Esophagus squamous epithelium (tissue), 5 donors: ENCODE measurements at places on chromosomes 1 and 21. TPM values are rescaled to one million over a fixed set of nuclear protein-coding genes. Genes with fewer than 3 reads are reported as not detected.

- no peaks in the 10 kb centered on the region for H3K4me1 ChIP-seq
- DNase-seq, result no peak
- no peaks in the 10 kb centered on the region for H3K27me3 ChIP-seq
Observed at GRCh38 chr1:87712261-87713010, 383.8 kb downstream of the LMO4 start.

DNA sequence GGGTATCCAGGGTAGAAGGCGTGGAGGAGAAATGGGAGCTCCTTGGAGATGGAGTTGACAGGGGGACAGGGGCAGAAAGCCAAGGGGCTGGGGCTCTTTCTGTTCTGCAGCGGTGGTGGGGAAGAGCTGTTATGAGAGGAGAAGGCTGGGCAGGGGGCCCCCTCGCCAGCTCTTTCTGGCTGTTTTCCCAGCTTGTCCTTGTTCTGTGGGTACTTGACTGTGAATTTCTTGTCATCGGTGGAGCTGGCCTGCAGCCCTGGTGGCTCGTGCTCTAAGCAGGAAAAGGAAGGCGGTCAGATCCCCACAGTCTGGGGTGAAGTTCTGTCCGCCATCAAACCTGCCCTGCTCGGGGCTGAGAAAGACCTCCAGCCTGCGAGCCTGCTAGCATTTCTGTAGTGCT, 7.6 kb downstream of the ZNF683 start:
- no peak overlapping the region for H3K27ac ChIP-seq
- H3K4me1 ChIP-seq, result peaks cover 11% of the 10 kb centered on the region
- H3K4me3 ChIP-seq, result no peak overlapping the region

GRCh38 chr1:17276568-17276967, 27.7 kb downstream of the PADI3 start:
- H3K27me3 ChIP-seq, result no peaks in the 10 kb centered on the region
- no peaks in the 10 kb centered on the region for H3K36me3 ChIP-seq
- no peak overlapping the region for H3K27ac ChIP-seq

GRCh38 chr1:45785583-45785982, 17.8 kb upstream of the MAST2 start:
- no peaks in the 10 kb centered on the region for H3K4me1 ChIP-seq
- no peak for DNase-seq
- H3K36me3 ChIP-seq, result no peaks in the 10 kb centered on the region
- H3K27ac ChIP-seq, result no peak overlapping the region

- peaks cover 27% of the 10 kb centered on the region for H3K4me1 ChIP-seq
- DNase-seq, result no peak
- H3K4me3 ChIP-seq, result peak overlapping the region; percentile 83
- peak overlapping the region; percentile 100 for H3K27ac ChIP-seq
- H3K27me3 ChIP-seq, result no peaks in the 10 kb centered on the region
Observed at GRCh38 chr1:8419172-8419571, 101.3 kb downstream of the SLC45A1 start.

DNA sequence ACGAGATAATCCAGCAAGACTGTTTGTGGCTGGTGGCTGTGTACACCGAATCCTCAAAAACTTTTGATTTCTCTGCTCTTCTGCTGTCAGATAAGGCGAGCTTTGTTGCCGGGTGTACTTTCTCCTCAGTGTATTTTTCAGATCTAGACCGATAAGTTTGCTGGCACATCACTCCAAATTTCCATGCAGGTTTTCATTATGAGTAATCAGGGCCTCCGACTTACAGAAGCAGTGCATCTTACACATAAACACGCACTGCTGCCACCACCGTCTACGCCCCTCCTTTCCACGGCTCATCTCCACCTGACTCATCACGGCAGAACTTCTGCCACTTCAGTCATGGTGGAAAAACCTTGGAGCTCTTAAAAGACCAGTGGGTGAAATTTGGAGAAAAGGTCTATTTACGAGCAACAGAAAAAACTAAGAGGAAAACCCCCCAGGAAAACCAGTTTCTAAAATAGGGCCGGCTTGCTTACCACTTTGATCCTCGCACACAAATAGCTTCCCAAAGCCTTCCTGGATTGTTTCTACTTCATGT, 7.7 kb downstream of the ZBTB21 start:
- H3K36me3 ChIP-seq, result no peaks in the 10 kb centered on the region
- H3K27me3 ChIP-seq, result no peaks in the 10 kb centered on the region
- H3K27ac ChIP-seq, result peak overlapping the region; percentile 18
- H3K4me1 ChIP-seq, result peaks cover 30% of the 10 kb centered on the region
- DNase-seq, result no peak

DNA sequence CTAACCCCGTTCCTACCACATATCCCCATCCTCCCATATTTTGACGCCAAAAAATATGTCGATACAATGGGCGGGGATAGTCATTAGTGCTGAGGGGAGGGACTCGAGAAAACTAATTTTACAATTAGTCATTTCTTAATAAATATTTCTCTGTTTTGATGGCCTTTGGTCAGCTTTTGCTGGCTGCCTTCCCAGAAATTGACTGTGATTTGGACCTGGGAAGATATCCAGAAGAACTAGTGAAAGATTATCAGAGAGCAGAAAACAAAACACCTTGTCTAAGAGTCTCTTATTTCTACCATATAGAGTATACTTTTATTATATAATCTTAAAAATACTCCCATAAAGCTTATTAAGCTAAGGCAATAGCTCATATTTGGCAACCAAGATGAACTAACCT, 247.6 kb downstream of the MRPL39 start:
- no peak overlapping the region for H3K27ac ChIP-seq
- no peaks in the 10 kb centered on the region for H3K4me1 ChIP-seq
- H3K36me3 ChIP-seq, result no peaks in the 10 kb centered on the region
- DNase-seq, result no peak
- H3K4me3 ChIP-seq, result no peak overlapping the region

DNA sequence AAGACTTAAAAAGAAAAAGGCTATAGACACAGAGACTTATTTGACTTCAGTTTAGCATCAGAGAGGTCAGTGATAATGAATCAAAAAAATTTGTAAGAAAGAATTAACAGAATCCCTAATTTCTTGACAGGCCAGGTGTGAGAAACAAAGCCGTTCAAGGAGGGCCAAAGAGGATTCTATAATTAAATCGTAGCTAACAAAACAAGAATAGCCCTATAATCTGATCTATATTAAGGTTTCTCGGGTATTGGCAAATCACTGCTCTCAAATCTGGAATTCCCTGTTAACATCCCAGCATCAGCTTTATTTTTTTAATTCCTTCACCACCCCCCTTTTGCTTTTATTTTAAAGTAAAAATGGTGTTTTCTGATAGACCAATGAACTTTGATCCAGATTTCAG, 60.3 kb downstream of the PUM1 start:
- peaks cover 3% of the 10 kb centered on the region for H3K4me1 ChIP-seq
- no peak overlapping the region for H3K4me3 ChIP-seq
- no peak overlapping the region for H3K27ac ChIP-seq
- H3K36me3 ChIP-seq, result peaks cover 65% of the 10 kb centered on the region

DNA sequence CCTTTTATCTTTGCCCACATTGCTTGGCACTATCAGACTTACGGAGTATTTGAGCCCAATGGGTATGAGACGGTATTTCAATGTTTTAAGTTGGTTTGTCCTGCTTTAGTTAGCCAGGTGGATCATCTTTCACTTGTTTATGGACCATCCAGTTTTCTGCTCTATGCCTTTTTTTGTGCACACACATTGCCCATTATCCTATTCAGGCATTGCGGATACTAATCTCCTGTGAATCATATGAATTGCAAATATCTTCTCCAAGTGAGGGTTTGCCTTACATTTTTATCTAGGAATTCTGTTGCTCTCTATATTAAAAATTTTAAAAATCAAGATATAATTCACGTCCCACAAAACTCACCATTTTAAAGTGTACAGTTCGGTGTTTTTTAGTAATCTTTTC, 14.0 kb downstream of the CYYR1 start:
- H3K36me3 ChIP-seq, result no peaks in the 10 kb centered on the region
- no peak overlapping the region for H3K27ac ChIP-seq
- no peak overlapping the region for H3K4me3 ChIP-seq
- DNase-seq, result no peak
- H3K4me1 ChIP-seq, result no peaks in the 10 kb centered on the region

GRCh38 chr1:244180256-244180655, 129.2 kb downstream of the ZBTB18 start:
- no peaks in the 10 kb centered on the region for H3K27me3 ChIP-seq
- no peaks in the 10 kb centered on the region for H3K4me1 ChIP-seq
- H3K36me3 ChIP-seq, result no peaks in the 10 kb centered on the region
- DNase-seq, result no peak
- no peak overlapping the region for H3K4me3 ChIP-seq

- H3K27ac ChIP-seq, result peak overlapping the region; percentile 74
- H3K4me3 ChIP-seq, result no peak overlapping the region
- no peaks in the 10 kb centered on the region for H3K36me3 ChIP-seq
- peaks cover 41% of the 10 kb centered on the region for H3K4me1 ChIP-seq
- DNase-seq, result no peak
Observed at GRCh38 chr21:41411449-41412089, 14.5 kb upstream of the MX1 start.

DNA sequence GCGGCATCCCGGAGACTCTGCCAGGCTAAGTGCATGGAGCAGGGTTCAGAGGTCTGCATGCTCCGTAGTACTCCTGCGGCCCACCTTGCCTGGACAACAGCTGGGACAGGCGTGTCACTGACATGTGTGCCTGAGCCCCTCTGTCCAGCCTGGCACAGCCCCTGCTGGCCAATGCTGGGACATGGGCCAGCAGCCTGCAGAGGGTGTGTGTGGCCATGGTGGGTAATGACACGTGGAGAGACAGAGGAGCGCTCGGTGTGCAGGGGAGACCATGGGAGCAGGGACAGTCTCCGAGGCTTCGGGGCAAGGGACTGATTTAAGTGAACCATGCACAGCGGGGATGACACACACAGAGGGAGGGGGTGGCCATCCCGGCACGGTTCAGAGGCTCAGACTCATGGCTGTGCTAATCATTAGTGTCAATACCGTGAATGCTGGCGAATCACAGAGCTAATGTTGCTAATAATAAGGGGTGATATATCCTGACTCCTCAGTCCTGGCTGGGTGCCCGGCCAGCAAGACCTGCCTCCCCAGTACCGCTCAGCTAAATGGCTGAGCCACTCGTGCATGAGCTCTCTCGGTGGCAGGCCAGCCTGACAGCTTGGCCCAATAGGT, 41.5 kb downstream of the IGSF21 start:
- H3K4me3 ChIP-seq, result no peak overlapping the region
- H3K27ac ChIP-seq, result no peak overlapping the region
- no peaks in the 10 kb centered on the region for H3K4me1 ChIP-seq
- no peak for DNase-seq

DNA sequence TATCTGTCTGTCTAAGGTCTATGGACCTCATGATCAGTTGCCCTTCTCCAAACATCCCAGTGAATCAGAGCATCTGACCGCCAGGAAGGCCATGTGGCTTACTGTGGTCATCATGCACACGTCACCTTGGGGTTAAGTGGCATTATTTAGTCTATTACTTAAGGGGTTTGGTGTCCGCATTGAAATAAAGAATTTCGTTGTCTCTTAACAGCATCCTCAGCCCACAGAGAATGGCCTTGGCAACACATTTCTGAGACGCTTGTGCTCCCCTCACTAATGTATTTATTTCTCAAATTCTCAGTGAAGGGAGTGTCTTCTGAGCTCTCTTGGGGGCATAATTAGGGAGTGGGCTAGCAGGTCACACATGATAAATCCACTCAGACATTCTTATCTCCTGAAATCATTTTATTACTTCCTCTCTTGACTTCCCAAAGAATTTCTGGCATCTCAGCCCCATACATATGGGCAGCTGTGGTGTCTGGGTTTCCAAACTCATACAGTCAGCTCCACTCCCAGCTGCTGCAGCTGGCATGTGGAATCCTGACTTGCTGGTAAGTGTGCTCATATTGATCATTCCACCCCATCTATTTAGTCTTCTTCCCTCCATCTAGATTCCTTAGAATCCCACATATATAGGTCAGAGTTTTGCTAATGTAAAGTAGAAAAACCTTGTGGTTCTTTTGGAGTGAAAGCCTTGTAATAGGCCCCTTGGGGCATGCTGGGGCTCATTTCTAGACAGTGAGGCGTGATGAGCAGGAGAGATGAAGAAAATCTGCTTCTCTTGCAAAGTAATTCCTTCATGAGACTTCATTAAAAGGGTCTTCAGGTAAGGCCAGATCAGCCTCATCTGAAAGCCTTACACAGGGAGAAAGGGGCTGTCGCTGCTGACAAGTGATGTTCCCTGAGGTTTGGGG, 110.5 kb downstream of the HHAT start:
- H3K4me3 ChIP-seq, result no peak overlapping the region
- no peaks in the 10 kb centered on the region for H3K36me3 ChIP-seq
- H3K27me3 ChIP-seq, result no peaks in the 10 kb centered on the region
- no peaks in the 10 kb centered on the region for H3K4me1 ChIP-seq
- no peak overlapping the region for H3K27ac ChIP-seq
- no peak for DNase-seq

DNA sequence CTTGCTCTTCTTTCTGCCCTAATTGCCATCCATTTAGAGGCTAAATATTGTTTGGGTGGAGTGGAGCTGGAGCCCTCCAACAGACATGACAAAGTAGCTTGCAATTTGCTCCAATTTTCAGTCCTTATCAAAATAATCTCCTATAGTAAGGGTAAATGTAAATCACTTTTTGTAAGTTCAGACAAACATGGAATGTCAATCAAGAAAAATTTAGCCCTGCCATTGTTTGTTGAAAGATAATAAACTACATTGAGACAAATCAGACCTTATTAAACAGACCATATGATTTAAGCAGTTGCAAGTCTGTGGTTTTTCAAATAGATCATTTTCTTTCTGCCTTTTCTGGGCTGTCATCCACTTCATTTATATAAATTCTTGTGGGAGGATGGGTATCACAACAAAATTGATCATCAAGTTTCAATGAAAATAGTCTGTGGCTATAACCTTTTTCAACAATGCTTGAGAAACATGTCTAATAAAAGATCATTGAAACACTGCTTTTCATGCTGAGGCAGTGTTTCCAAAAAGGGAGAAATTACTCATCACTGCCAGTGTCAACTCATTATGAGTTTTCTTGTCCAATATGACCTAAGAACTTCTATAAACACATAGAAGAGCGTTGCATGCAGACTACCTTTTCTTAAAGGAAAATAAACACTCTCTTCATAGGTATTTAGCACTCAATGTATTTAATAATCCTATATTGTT, 1152.0 kb upstream of the B3GALT2 start:
- H3K4me3 ChIP-seq, result no peak overlapping the region
- H3K27ac ChIP-seq, result no peak overlapping the region
- DNase-seq, result no peak
- no peaks in the 10 kb centered on the region for H3K4me1 ChIP-seq
- no peaks in the 10 kb centered on the region for H3K36me3 ChIP-seq
- H3K27me3 ChIP-seq, result no peaks in the 10 kb centered on the region

The TMEM79 gene
- 64.9 TPM for total RNA-seq

The CBR1 gene
- 601 TPM for total RNA-seq

The RHD gene
- not detected for total RNA-seq

The KCNT2 gene
- 0.35 TPM for total RNA-seq

The FBXO2 gene
- total RNA-seq, result 8.2 TPM

The TAL1 gene
- 0.45 TPM for total RNA-seq

The IGSF3 gene
- total RNA-seq, result 56.5 TPM

The VHLL gene
- total RNA-seq, result 0.57 TPM

The AADACL4 gene
- total RNA-seq, result not detected

The LCE6A gene
- not detected for total RNA-seq

The SPRR2B gene
- 1.9 TPM for total RNA-seq

The ASCL5 gene
- not detected for total RNA-seq

The WDR26 gene
- 52.5 TPM for total RNA-seq

The FHAD1 gene
- total RNA-seq, result not detected
